ENCODE measurements at places on chromosomes 2 and 18. TPM values are rescaled to one million over a fixed set of nuclear protein-coding genes. Genes with fewer than 3 reads are reported as not detected.

The DCC gene
- total RNA-seq, result not detected

The GPR17 gene
- not detected for total RNA-seq

DNA sequence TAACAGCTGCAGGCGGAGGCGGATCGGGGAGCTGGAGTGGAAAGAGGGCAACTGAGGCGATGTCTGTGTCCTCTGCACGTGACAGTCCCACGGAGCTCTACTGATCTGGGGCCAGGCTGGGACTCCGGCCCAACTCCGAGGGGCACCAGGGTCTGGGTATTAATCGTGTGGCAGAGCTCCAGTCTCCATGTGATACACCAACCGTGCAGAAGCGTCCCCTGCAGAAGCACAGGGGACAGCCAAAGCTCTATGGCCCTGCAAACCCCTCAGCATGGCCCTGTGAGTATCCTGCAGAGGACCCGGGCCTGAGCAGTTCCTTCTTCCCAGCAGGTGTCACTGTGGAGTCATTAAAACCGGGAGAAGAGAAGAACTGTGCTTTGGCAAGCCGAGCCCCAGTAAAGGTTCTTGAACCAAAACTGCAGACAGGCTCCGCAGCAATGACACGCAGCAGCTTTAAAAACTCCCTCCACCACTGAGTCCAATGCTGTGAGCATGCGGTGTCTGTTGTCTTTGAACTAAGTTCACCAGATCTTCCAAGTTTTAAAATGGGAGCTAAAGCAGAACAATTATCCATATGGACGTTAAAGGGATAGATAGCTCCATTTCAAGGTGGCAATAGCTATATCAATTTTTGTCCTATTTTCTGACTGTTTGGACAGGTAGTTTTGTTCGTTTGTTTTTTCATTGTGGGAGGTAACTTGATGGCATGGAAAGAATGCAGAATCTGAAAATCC lies 79.4 kb downstream of the TMEM182 start:
- no peak overlapping the region for H3K4me3 ChIP-seq
- H3K27ac ChIP-seq, result no peak overlapping the region
- no peak for DNase-seq
- no peaks in the 10 kb centered on the region for H3K4me1 ChIP-seq
- H3K36me3 ChIP-seq, result no peaks in the 10 kb centered on the region
- H3K27me3 ChIP-seq, result no peaks in the 10 kb centered on the region

- H3K27ac ChIP-seq, result no peak overlapping the region
- no peak for DNase-seq
- no peaks in the 10 kb centered on the region for H3K4me1 ChIP-seq
These were observed 59.5 kb downstream of the LHCGR start for GRCh38 chr2:48695991-48696390.

DNA sequence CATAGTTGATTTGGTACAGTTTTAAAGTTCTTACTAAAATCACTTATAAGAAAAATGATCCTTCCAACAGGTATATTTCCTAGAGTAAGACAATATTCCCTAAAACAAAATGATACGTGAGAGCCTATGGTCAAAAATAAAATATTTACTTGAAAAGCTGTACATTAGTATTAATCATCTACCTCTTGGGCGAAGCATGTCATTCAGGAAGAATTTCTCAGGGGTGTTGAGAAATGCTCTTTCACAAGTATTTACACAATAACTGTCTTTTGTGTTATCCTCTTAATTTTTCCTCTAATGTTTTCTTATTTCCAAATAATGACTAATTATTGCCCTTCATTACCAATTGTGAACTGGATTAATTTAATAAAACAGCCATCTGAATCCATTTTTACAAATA lies 466.3 kb downstream of the SATB2 start:
- DNase-seq, result no peak
- H3K4me3 ChIP-seq, result no peak overlapping the region
- no peaks in the 10 kb centered on the region for H3K27me3 ChIP-seq
- H3K27ac ChIP-seq, result no peak overlapping the region
- H3K4me1 ChIP-seq, result no peaks in the 10 kb centered on the region

DNA sequence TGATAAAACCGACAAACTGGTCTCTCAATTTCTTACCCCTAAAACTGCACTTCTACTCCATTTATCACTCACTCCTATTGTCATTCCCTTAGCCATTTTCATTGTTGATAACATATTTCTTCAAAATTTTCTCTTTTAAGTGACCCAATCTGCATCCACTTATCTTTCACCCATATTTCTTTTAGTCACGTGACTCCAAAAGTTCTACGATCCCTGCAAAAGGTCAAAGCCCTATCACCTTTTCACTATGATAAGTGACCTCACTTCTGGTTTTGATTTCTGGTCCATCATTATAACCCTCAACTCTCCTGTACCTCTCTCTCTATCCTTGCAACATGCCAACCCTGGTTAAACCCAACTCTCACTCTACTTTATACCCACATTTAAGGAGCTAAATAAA lies 49.1 kb downstream of the LRATD1 start:
- no peaks in the 10 kb centered on the region for H3K4me1 ChIP-seq
- no peak for DNase-seq
- H3K4me3 ChIP-seq, result no peak overlapping the region
- no peak overlapping the region for H3K27ac ChIP-seq

DNA sequence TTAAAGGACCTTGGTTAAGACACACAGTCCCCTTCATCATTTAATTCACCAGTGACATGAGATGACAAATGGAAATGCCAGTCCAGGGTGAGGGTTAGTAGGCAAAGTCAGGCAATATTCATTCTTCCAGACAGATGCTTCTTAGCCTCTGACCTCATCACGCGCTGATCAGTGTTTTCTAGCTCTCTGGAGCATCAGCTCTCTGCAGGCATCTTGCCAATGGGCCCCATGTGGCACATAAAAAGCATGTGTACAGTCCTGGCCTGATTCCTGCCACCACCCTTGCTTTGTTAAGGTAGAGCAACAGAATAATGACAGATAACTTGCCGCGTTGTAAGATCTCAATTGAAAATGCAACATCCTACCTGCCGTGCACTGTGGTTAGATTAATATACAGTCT lies 20.3 kb upstream of the NPAS2 start:
- no peaks in the 10 kb centered on the region for H3K36me3 ChIP-seq
- H3K27ac ChIP-seq, result no peak overlapping the region
- no peak overlapping the region for H3K4me3 ChIP-seq
- no peaks in the 10 kb centered on the region for H3K27me3 ChIP-seq
- no peaks in the 10 kb centered on the region for H3K4me1 ChIP-seq
